ENCODE measurements at places on chromosomes 5 and 9.

DNA sequence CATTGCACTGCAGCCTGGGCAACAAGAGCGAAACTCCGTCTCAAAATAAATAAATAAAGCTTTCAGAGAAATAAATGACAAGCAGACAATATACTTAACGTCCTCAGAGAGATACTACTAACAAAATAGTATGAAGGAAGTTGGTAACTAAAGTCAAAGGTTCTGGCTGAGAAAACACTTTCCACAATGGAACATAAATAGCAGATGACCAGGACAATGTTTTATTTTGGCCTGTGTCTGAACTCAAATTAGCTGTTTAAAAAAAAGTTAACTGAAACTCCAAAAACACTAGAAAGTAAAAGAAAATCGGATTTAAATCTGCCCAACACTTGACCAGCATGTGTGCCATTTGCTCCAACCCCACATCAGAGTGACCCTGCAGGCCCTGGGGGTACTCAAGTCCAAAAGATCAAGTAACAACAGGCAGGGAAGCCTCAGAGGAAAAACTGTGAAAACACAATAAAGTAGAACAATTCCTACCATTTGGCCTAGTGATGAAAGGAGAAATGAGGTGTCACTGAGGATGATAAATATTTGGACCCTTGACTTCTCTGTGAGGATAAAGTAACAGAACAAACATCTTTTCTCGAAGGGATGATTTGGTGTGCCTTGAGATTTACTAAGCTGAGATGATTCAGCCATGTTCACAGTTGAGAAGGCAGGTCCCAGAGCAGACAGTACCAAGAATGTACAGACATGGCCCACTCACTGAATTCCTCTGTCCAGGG, 47.7 kb downstream of the LHFPL2 start:
- no peak for DNase-seq

GRCh38 chr5:58215364-58215763, 244.5 kb downstream of the PLK2 start:
- DNase-seq, result no peak

DNA sequence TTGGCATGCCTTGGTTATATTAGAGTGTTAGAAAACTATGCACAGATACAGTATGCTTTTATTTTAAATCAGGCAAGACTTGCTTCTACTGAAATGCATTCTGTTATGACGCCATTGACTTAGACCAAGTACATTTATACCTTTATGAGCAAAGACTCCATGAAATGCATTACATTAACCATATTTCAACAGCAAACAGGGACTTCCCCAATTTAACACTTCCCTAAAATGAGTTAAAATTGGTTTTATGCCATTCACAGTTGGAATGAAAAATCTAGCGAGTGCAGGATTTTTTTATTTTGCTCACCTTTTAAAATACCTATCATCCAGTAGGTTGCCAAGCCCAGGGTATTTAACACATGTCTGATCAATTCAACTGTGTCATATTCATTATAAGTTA, 272.1 kb upstream of the IZUMO3 start:
- no peak for DNase-seq

DNA sequence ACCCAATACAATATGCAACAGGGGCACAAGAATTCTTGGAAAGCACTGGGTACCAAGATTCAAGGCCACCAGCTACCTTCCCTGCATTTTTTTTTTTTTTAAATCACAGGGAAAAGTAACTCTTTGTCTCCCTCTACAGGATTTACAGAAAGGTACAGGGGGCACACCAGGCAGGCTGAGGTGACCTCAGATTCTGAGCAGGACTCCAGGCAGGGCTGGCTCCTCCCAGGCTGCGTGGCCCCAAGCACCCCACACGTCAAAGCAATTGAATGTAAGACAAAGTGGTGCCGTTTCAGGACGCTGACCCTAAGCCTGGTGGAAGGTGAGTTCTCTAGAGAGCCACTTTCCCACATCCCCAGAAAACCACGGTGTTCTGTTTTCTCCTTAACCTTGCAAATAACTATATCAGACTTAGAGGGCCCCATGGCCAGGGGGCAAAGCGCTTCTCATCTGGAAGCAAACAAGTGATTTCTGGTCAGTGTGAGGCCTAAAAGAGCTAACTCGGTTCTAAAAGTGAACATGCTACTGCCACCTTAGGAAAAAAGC, 222.6 kb downstream of the ROR2 start:
- DNase-seq, result no peak

DNA sequence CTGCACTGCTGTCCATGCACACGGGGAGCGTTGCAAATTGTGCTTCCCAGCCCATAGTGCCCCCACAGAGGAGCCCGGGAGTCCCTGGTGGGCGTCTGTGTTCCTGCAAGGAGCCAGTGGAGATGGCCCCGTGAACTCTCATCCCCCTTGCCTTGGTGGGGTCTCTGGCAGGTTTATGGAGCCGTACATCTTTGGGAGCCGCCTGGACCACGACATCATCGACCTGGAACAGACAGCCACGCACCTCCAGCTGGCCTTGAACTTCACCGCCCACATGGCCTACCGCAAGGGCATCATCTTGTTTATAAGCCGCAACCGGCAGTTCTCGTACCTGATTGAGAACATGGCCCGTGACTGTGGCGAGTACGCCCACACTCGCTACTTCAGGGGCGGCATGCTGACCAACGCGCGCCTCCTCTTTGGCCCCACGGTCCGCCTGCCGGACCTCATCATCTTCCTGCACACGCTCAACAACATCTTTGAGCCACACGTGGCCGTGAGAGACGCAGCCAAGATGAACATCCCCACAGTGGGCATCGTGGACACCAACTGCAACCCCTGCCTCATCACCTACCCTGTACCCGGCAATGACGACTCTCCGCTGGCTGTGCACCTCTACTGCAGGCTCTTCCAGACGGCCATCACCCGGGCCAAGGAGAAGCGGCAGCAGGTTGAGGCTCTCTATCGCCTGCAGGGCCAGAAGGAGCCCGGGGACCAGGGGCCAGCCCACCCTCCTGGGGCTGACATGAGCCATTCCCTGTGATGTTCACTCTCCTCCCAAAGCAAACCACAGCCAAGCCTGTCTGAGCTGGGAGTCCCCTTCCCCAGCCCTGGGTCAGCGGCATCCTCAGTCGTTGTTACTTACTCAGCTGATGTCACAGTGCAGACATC, 3.1 kb downstream of the MRPS2 start:
- no peak for DNase-seq

DNA sequence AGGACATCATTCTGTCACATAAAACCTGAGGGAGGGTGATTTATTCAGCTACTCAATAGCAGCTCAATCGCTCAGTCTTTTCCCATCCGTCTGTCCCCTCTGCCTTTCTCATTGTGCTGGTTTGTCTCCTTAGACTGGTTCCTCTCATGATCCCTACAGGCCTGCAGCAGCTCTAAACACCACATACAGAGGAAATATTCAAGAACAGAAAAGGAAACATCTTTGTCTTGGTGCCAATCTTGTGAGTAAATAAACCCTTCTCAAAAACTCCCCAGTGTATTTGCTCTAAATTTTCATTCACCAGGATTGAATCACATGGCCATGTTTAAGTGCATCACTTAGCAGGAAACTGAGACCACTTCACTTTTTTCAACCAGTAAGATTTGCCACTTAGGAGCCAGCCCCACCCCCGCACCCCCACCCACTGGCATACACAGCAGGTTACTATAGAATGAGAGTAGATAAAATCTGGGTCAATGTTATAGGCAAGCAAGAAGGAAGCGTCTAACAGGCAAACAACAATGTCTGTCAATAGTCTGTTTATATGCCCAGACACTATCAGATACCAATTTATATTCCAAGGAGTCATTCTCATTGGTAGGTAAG, 895.5 kb upstream of the DMAC1 start:
- DNase-seq, result no peak

DNA sequence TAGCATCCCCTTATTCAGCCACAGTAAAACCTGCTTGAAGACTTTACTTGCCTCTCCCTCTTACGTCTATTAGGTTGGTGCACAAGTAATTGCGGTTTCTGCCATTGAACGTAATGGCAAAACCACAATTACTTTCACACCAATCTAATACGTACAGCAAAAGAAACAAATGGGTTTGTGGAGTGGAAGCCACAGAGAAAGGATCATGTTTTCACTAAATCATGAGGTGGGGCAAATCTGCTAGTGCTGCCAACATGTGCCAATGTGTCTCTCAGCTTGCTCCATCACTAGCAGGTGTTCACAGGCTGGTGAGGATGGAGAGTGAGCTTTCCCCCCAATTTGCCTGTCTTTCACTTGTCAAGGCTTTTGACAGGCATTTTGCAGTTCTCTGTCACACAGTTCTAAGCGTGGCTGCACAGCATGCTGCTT, 15.9 kb downstream of the DMAC1 start:
- no peak for DNase-seq

GRCh38 chr5:6590581-6590980, 42.3 kb downstream of the NSUN2 start:
- DNase-seq, result no peak

GRCh38 chr5:76641514-76642120, 18.4 kb upstream of the F2RL2 start:
- DNase-seq, result peak; percentile 18

Measured in activated CD8-positive, alpha-beta memory T cell treated with anti-CD3 and anti-CD28 coated beads for 1 hour (primary cell).